ENCODE measurements at places on chromosomes 12 and 14.

- DNase-seq: no peak
These were observed 78.1 kb downstream of the RPS29 start for GRCh38 chr14:49508124-49508523.

- DNase-seq: no peak
These were observed 565 bp upstream of the KLHL42 start for GRCh38 chr12:27779416-27779919.

DNA sequence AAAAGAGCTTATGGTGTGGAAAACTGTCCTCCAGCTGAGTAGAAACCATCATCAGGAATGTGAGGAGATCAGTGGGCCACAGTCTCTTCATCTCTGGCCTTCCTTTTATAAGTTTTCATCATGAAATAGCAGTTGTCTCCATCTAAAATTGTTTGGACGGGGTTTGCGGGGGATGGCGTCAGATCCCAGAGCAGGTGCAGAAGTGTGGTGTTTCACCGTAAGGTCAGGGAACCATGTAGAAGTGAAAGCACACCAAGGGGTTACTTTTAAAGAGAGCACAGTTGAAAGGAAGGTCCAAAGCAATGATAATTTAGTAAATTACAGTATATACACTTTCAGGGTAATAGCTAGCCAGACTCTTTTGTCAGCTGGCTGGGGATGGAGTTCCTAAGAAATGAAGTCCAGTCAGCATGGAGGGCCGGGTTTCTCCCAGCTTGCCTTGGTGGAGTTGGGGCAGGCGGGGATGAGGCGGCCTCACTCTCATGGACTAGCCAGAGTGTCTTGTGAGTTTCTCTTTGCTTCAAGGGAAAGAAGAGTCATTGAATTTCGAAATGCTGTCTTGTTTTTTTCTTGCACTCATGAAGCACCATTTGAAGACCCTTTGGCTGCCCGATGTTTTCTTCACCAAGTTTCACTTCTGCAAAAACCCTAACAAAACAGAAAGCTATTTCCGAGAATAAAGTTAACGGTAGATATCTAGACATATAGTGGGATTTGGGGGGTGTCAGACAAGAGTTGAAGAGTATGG, 100.6 kb downstream of the ETV6 start:
- no peak for DNase-seq

DNA sequence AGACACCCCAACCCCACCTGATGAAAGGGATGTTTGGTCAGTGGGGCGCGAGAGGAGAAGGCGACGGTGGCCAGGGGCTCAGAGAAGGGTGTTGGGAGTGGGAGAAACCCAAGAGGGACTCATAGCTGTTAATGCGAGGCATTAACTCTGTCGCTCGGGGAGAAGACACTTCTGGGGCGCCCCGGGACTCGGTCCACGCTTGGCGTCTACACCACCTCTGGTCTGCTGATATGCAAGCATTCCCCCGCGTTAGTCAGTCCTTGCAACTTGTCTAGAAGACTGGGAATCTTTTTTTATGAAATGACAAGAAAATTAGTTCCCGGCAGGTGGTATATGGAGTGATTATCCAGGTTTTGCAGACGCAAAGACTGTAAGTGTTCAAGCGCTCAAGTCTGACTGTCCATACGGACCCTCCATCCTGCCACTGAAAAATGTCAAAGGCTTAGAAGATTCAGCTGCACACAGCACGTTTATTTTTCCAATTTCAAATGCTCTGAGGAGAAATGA, 360 bp upstream of the SLC35F4 start:
- DNase-seq: no peak

DNA sequence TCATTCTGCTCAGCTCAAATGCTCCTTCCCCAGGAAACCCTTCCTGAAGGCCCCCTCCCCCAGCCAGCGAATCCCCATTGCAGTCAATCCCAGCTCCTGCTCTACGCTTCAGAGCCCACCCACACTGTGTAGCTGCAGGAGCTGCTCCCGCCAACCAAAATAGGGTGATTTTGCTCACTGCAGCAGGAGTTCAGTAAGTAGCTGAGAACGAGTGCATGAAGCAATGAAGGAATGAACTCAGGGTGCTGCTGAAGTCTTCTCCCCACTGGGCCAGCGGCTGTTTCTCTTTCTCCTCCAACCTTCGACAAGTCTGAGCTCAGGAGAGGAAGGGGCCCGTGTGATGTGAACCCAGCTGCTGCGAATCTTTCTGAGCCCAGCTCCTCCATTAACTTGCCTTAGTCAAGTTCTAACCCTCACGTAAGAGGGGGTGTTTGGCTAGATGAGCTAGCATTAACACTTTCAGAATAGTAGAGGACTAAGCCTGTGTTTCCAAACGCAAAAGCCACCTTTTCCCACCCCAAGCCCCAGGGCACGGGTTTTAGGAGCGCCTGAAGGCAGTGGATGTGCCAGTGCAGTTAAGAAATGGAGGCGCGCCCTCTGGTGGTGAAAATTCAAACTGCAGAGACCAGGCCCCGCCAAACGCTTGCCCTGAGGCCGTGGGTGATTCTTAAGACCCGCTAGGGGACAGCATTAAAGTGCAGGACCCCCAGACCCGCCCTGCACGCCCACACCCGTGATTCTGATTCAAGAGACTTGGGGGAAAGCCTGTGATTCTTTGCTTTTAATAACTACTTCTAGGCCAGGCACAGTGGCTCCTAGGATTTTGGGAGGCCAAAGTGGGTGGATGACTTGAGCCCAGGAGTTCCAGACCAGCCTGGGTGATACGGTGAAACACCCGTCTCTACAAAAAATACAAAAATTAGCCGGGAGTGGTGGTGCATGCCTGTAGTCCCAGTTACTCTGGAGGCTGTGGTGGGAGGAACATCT, 11.9 kb upstream of the SERPINA4 start:
- DNase-seq: peak; percentile 65

DNA sequence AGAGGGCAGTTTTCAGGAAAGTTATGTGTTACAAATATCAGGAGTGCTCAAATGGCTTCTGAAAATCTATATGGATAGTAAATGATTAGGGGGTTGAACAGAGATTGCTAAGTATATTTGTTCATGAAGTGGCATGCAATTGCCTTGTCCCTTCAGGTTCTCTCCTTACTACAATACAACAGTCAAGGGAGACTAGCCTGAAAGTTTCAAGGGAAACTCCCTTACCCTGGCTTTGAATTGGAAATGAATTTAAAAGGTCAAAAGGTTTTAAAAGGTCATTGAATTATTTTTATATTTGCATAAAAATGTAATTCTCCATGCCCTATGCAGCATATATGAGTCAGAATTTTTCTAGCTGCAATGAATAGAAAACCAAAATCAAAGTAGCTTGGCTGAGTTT, 253.1 kb upstream of the SYT1 start:
- no peak for DNase-seq

GRCh38 chr12:82481954-82482353, 123.6 kb downstream of the METTL25 start:
- DNase-seq: no peak

GRCh38 chr12:27305673-27306456, 26.8 kb upstream of the BMAL2 start:
- DNase-seq: no peak

Measured in omental fat pad (tissue), 4 donors.